ENCODE measurements at places on chromosomes 11 and 22.

- no peak for DNase-seq
These were observed 676.7 kb upstream of the ARHGAP42 start for GRCh38 chr11:100010393-100010792.

GRCh38 chr11:113894421-113894996 lies 10.1 kb upstream of the HTR3B start:
- no peak for DNase-seq

DNA sequence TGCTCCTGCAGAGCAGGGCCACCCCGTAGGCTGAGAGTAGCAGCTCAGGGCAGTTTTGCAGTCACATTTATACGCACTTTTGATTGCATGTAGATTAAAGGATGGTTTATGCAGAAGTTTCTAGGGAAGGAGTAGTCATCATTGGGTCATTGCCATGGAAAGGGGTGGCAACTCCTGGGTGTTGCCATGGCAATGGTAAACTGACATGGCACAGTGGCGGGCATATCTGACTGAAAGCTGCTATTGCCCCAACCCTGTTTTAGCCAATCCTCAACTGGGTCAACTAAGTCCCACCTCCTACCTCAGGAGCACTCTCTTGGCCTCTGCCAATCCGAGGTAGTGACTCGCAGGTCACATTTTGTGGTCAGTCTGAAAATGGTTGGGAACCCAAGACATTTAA lies 2.4 kb upstream of the ARSA start:
- DNase-seq = peak; percentile 15

- DNase-seq = no peak
These were observed 77.3 kb upstream of the PHF21A start for GRCh38 chr11:46198245-46199240.

- DNase-seq = no peak
These were observed 11.3 kb upstream of the SMIM38 start for GRCh38 chr11:69144316-69145049.

DNA sequence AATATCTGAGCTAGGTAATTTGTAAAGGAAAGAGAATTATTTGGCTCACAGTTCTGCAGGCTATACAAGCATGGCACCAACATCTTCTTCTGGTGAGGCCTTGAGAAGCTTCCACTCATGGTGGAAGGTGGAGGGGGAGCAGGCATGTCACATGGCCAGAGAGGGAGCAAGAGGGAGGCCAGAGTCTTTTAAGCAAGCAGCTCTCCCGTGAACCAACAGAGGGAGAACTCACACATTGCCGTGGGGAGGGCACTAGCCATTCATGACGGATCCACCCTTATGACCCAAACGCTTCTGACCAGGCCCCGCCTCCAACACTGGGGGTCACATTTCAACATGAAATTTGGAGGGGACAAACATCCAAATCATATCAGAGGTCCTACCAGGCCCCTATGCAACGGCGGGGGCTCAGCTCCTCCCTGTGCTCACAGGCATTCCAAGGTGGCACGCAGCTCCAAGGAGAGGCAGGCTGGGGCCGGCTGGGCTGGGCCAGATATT lies 4.6 kb downstream of the C11orf96 start:
- peak; percentile 38 for DNase-seq

DNA sequence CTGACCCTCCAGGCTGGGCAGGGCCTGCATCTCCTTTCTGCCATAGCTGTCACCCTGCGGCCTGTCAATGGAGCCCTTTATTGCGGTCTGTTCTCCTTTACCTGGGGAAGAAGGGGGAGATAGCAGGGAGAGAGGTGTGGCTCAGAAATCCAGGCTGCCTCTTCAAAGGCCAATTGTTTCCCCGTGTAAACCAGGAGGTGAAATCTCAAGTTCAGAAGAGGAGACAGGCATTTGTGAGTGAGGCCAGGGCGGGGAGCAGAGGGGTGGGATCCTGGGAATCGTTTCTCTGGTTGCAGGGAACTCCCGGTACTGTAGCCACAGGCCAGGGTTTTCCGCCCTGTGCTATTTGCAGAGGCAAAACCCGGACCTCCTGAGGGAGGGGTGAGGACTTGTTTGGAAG lies 9.1 kb downstream of the DCPS start:
- DNase-seq = no peak

GRCh38 chr22:46775850-46776826 lies 13.7 kb downstream of the TBC1D22A start:
- DNase-seq = no peak

- no peak for DNase-seq
These were observed 43.8 kb downstream of the PRR5L start for GRCh38 chr11:36339888-36340287.

Data from RPMI7951 (cell line).